ENCODE measurements at places on chromosomes 16 and 17. TPM values are rescaled to one million over a fixed set of nuclear protein-coding genes. Genes with fewer than 3 reads are reported as not detected.

GRCh38 chr17:17785407-17785806, 51.4 kb downstream of the SREBF1 start:
- H3K27ac ChIP-seq = no peak overlapping the region
- H3K36me3 ChIP-seq = no peaks in the 10 kb centered on the region
- no peak for DNase-seq
- H3K4me3 ChIP-seq = no peak overlapping the region
- peaks cover 30% of the 10 kb centered on the region for H3K4me1 ChIP-seq
- no peaks in the 10 kb centered on the region for H3K27me3 ChIP-seq

- H3K27ac ChIP-seq = no peak overlapping the region
- H3K4me3 ChIP-seq = no peak overlapping the region
- no peaks in the 10 kb centered on the region for H3K4me1 ChIP-seq
- DNase-seq = no peak
Measured at GRCh38 chr17:82970818-82971590, 108.4 kb upstream of the METRNL start.

- H3K36me3 ChIP-seq = no peaks in the 10 kb centered on the region
- no peaks in the 10 kb centered on the region for H3K27me3 ChIP-seq
- no peak for DNase-seq
- H3K4me3 ChIP-seq = no peak overlapping the region
- H3K27ac ChIP-seq = no peak overlapping the region
Measured at GRCh38 chr17:65261682-65262636, 124.8 kb downstream of the RGS9 start.

DNA sequence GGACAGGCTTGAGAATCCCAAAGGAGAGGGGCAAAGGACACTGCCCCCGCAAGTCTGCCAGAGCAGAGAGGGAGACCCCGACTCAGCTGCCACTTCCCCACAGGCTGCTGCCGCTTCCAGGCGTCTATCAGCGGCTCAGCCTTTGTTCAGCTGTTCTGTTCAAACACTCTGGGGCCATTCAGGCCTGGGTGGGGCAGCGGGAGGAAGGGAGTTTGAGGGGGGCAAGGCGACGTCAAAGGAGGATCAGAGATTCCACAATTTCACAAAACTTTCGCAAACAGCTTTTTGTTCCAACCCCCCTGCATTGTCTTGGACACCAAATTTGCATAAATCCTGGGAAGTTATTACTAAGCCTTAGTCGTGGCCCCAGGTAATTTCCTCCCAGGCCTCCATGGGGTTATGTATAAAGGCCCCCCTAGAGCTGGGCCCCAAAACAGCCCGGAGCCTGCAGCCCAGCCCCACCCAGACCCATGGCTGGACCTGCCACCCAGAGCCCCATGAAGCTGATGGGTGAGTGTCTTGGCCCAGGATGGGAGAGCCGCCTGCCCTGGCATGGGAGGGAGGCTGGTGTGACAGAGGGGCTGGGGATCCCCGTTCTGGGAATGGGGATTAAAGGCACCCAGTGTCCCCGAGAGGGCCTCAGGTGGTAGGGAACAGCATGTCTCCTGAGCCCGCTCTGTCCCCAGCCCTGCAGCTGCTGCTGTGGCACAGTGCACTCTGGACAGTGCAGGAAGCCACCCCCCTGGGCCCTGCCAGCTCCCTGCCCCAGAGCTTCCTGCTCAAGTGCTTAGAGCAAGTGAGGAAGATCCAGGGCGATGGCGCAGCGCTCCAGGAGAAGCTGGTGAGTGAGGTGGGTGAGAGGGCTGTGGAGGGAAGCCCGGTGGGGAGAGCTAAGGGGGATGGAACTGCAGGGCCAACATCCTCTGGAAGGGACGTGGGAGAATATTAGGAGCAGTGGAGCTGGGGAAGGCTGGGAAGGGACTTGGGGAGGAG, at the start of gene CSF3:
Gene CSF3, plus strand, starts transcription at position 436 of the 993 bp plus-strand sequence. Its CDS starts 35 bp downstream, at position 471.
- no peak within 1 kb of the TSS for H3K4me3 ChIP-seq
- no peak within 1 kb of the TSS for H3K27ac ChIP-seq
- no peaks in the 10 kb centered on the region for H3K27me3 ChIP-seq
- peaks cover 15% of the 10 kb centered on the region for H3K36me3 ChIP-seq
- no peak for DNase-seq

DNA sequence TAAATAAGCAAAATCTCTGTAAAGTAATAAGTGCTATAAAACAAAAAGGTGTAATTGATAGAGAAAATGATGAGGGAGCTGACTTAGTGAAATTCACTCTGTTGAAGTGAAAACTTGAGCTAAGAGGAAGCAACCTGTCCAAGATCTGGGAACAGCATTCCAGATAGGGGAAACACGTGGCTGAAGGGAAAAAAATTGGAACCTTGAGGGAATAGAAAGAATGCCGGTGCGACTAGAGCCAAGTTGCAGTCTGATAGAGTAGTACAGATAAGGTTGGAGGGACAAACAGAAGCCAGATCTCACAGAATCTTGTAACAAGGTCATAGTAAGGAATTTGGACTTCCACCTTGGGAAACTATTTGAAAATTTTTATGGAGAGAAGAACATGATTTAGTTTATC, 623 bp upstream of the DDX52 start:
- no peak for DNase-seq
- H3K27ac ChIP-seq = no peak overlapping the region
- peaks cover 26% of the 10 kb centered on the region for H3K27me3 ChIP-seq
- H3K36me3 ChIP-seq = peaks cover 11% of the 10 kb centered on the region

The VAT1L gene
- not detected for polyA plus RNA-seq

The EFCAB5 gene
- 0.36 TPM for polyA plus RNA-seq

The HNF1B gene
- not detected for polyA plus RNA-seq

The MILR1 gene
- polyA plus RNA-seq = not detected

The SLC35G6 gene
- not detected for polyA plus RNA-seq

The EIF4A3 gene
- polyA plus RNA-seq = 99.9 TPM

The MPG gene
- 62.2 TPM for polyA plus RNA-seq

The GPR139 gene
- not detected for polyA plus RNA-seq

Measured in CD4-positive, CD25-positive, alpha-beta regulatory T cell (primary cell).